Stimulated activated CD4-positive, alpha-beta T cell treated with anti-CD3 and anti-CD28 coated beads, Interleukin-12 subunit alpha, Interleukin-12 subunit beta, amount 100 ng/mL, for 48 hours (primary cell): ENCODE measurements at places on chromosomes 7 and 10.

- no peak for DNase-seq
Measured at GRCh38 chr10:132399117-132400035, 2.4 kb downstream of the PWWP2B start.

GRCh38 chr10:131452926-131453720 is 141.6 kb upstream of the TCERG1L start:
- DNase-seq, result no peak

- DNase-seq, result peak; percentile 50
Measured at GRCh38 chr7:131231381-131232220, 96.1 kb upstream of the MKLN1 start.

DNA sequence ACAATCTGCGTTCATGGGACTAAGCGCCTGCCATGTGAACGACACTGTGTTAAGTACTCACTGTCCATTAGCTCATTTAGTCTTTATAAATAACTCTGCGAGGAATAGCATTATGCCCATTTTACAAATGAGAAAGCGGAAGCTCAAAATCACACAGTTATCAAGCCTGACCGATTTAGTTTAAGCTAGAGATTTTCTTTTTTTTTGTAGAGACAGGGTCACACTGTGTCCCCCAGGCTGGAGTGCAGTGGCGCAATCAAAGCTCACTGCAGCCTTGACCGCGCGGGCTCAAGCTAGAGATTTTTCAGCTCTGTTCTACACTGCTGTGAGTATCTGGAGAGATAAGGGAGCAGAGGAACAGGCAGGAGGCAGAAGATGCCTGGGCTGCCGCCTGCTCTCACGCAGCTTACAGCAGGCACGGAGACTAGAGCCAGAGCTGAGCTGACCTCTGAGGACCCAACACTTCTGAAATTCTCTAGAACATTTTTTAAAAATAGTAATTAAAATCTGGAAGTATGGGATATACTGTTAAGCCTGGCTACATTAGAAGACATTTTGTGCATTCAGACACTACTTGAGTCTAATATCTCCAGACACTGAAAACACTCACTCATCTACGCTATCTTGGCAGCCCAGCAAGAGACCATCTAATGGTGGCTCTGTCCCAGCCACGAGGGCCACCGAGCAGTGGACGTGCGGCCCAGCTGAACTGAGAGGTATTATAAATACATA is 38.7 kb downstream of the GNA12 start:
- no peak for DNase-seq
